Right lung (tissue), 10 donors: ENCODE measurements at places on chromosomes 1 and 21.
A peak's percentile ranks its signal among the peaks of the same experiment; 100 is the strongest.

DNA sequence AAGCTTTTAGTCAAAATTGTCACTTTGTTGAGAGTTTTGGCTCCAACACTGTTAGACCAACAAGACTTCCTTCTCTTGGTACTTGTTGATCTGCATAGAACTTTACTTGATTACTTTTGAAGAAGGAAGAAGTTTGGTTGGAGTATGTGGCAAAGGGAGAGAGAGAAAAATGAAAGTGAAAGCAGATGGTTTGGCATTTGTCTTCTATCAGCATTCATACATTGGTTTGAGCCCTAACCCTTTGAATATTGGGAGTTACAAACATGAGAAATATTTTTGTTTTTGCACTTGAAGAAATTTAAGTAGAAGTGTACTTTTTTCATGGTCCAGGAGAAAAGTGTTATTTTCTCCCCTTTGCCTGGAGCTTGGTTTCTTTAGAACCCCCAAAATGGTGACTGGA is 169.8 kb downstream of the ADGRL4 start:
- no peak for DNase-seq

DNA sequence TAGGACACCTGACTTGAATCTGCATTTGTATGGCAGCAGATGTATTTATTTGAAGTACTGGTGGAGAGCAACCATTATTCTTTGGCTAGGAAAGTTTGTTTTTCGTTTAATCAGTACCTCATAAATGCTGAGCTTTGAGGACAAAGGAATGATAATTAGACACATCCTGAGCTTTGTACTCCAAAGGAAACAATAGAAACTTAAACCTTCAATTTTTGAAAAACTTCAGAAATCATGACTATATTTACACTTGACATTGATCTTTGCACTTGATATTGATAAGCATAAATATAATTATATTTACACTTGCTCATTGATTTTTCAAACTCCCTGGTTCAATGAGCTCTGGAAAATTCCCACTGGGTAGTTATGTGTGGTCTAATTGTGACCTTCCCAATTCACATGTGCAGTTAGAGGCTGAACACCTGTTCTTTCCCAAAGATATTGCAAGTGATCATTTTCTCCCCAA is 10.7 kb downstream of the PATJ start:
- no peak for DNase-seq

DNA sequence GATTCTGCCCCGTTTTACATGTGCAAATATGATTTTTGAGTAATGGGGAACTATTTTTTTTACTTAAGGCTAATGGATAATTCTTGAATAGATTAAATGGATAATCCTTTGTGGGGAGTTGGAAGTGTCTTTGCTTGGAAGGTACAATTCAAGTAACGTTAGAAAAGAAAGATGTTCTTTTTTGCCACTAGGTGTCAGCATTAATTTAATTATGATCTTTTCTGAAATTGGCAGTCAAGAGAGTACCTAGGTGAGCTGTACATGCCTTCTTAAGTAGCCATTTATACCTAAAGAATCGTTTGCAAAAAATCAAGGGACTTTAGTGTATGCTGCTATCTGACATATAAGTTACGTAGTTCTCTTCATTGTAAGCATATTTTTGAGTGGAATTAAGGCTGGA is 2.2 kb downstream of the FBXO28 start:
- DNase-seq: peak; percentile 24

DNA sequence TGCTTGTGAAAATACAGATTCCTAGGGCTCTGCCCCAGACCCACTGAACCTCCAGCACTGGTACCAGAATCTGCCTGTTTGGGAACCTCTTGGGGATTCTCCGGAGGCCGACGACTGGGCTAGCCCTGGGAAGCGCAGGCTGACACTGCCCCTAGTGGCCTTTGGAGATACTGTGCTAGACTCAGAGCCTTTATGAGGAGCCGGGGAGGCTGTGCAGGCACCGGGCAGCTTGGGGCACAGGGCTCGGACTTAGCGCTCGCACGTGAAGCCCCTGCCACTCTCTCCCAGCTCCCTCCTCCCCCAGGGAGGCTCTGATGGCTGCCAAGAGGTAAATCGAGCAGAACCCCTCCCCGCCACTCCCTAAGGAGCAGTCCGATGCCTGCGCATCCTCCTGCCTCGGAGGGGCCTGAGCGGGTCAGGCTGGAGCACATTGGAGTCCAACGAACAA is 144.6 kb upstream of the TNR start:
- peak; percentile 36 for DNase-seq

DNA sequence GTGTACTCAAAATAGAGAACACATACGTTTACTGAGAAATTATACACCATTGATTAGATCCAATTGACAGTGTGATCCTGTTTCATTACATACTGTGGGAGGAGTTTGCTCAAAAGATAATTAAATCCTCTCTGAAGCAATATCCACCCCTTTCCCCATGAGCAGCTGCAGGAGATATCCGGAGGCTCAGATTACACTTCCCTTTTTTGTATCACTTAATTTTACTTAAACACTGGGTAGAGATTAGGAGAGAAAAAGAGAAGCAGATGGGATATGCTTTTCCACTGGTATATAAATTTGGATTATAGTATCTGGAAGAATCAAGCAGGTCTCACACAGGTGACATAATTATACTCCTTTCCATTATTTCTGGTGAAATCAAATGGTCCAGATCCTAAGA is 333.3 kb upstream of the ZRANB2 start:
- peak; percentile 60 for DNase-seq

GRCh38 chr1:36977731-36978406 is 56.4 kb downstream of the GRIK3 start:
- peak; percentile 23 for DNase-seq

- DNase-seq: no peak
These were observed 3.4 kb downstream of the CAPZB start for GRCh38 chr1:19481826-19482398.

GRCh38 chr1:178768423-178768822 is 43.4 kb downstream of the RALGPS2 start:
- DNase-seq: no peak

DNA sequence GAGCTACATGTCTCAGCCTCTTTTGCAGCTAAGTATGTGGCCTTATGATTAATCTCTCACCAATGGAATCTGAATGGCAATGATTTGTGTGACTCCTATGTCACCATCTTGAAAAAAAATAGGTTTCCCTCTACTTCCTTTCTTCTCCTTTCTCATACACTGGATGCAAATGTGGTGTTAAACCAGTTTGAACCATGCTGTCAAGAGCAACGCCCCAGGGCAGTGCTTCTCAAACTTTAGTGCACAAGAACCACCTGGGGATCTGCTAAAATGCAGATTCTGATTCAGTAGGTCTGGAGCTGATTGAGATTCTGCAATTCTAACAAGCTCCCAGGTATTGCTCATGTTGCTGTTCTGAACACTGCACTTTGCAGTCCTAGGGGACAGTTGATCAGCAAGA is 44.7 kb upstream of the ZNF644 start:
- no peak for DNase-seq

GRCh38 chr1:115284209-115284608 is 53.8 kb downstream of the NGF start:
- no peak for DNase-seq

- no peak for DNase-seq
These were observed 28.9 kb upstream of the EFCAB14 start for GRCh38 chr1:46747683-46748288.

- DNase-seq: no peak
These were observed 54.1 kb downstream of the SLC35D1 start for GRCh38 chr1:66999640-67000400.

GRCh38 chr1:159869173-159869572 is 6.7 kb upstream of the VSIG8 start:
- DNase-seq: no peak

GRCh38 chr1:32125313-32125712 is 17.5 kb downstream of the KPNA6 start:
- DNase-seq: no peak

DNA sequence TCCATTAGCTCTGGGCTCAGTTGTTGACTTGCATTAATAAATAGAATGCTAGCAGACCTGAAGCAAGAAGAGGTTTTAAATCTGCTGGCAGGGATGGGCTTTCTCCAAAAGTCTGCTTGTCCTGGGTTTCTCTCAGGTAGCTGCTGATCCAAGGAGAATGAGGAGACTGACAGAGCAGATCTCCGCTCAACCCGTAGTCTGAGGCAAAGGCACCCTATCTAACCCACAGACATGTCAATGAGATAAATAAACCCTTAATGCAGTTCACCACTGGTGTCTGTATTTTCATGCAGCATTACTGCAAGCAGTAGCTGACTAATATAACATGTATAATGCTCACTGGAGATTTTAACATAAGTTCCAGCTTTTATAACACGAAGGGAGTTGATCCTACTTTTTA is 44.1 kb upstream of the RGS21 start:
- no peak for DNase-seq

DNA sequence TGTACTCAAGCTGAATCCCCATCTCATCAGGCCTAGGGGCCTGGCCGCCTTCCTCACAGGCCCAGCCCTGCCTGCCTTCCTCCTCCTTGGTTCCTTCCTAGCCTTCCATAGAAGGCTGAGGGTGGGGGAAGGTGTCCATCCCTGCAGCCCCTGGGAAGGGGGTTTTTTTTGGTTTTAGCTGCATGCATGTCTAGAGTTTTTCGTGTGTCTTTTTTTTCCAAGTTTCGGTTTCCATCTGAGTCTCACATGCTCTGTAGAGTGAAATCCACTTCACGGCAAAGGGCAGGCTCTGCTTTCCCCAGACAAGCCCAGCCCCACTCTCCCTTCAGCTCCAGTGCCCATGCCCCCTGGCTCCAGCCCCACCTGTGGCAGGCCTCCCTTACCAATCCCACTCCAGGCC is 32.1 kb downstream of the GRHL3 start:
- DNase-seq: no peak

DNA sequence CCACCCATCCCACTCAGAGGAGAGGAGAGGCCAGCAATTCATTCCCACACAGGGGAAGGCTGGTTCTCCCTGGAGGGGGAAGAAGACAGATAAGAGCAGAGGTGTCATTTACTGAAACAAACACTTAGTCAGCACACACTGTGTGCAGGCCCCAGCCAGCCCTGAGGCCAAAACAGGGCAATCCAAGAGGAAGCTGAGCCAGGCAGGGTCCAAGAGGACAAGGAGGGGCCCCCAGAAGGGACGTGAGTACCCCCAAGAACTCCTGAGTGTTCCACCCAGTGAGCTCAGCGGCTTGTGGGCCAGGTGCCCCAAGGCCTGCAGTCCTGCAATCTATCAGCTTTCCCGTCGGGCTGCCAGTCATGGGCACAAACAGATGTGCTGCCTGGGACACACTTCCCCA is 15.8 kb downstream of the ADGRB2 start:
- DNase-seq: no peak

- DNase-seq: no peak
These were observed 26.0 kb upstream of the CDCA8 start for GRCh38 chr1:37666241-37666867.

GRCh38 chr1:246726881-246727280 is 2.7 kb downstream of the SCCPDH start:
- DNase-seq: no peak

- peak; percentile 90 for DNase-seq
These were observed 118.3 kb upstream of the FGGY start for GRCh38 chr1:59178339-59179187.

- no peak for DNase-seq
These were observed 94.0 kb downstream of the KCND3 start for GRCh38 chr1:111895469-111895868.

DNA sequence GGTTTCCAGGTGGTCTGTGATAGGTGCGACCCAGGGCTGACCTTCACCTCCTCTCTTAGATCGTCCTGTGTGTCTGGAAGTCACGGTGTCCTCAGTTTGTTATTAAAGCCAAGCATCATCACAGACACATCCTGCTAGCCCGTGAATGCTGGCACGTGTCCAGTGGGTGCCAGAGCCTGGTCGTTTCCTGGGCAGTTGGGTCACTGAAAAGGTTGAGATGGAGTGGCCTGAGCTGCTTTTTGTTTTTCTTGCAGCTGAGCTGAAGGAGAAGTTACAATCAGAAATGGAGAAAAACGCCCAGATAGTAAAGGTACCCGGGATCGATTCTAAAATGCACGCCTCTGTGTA is 23.2 kb downstream of the PCNT start:
- DNase-seq: no peak

DNA sequence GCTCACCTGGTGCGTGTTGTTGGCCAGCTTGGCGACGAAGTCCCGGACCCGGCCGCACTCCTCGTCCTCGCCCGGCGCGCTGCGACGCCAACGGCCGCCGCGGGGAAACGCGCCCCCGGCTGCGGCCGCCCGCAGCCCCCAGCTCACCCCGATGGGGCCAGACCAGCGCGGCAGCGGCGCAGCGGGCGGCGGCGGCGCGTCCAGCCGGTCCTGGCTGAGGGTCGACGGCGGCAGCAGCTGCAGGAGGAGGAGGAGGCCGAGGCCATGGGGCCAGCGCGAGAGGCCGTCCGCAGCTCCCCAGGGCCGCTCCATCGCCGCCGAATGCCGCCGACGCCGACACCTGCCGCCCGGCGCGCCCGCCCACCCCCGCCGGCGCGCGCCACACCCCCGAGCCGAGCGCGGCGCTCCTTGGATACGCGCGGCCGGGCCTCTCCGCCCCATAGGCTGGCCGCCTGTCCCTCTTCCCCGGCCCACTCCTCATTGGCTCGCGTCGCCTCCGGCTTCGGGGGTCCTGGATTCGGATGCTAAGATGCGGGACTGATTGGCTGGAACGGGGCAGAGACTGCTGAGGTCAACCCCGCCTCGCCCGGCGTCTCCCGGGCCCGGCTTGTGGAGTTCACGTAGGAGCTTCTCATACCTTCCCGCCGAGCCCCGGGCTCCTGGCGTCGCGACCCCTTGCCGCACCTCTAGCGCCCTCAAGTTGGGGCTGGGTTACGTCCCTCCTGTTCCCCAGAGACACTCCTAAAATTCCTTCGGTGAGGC is at the start of gene SORT1:
TSS of gene SORT1 (minus strand) at position 338 of the 762 bp plus-strand sequence. CDS start at position 312, 26 bp downstream.
- DNase-seq: peak; percentile 79

DNA sequence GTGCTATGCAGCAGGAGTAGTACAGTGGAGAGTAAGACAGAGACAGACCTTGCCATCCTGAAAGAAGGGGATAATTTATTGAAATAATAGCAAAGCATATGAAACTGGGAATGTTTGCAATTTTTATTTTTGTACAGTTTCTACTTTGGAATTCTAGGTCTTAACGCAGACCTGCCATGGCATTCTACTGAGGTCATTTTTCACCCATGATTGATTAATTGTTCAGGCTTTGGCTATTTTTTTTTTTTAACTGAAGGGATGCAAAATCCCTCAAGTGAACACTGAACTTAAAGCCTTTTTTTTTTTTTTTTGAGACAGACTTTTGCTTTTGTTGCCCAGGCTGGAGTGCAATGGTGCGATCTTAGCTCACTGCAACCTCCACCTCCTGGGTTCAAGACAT is 27.1 kb downstream of the MTF2 start:
- DNase-seq: no peak

- DNase-seq: peak; percentile 23
These were observed 76.4 kb downstream of the ACBD6 start for GRCh38 chr1:180425952-180426351.

- DNase-seq: peak; percentile 40
These were observed 1.3 kb downstream of the DYRK1A start for GRCh38 chr21:37367703-37368540.

DNA sequence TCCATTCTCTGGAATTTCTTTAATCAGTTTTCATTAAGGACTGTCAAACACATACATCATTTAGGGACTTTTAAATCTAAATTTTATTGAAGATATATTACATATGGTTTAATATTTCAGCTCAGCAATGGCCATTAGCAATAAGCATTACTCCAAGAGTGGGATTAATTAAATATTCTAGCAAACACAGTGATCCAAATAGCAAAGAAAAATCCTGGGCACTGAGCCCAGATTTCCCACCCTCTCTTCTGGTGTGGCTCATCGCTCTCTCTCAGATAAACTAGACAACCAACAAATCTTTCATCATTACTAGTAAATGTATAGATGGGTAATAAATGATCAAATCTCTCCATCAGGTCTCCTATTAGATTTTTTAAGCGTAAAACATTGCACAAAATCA is 53.5 kb upstream of the FOXD3 start:
- DNase-seq: no peak
